ENCODE measurements at places on chromosomes 2 and 18.

GRCh38 chr2:105383432-105384166 is 15.3 kb downstream of the FHL2 start:
- DNase-seq: no peak

GRCh38 chr2:156565066-156565710 is 129.0 kb downstream of the GPD2 start:
- peak; percentile 98 for DNase-seq

DNA sequence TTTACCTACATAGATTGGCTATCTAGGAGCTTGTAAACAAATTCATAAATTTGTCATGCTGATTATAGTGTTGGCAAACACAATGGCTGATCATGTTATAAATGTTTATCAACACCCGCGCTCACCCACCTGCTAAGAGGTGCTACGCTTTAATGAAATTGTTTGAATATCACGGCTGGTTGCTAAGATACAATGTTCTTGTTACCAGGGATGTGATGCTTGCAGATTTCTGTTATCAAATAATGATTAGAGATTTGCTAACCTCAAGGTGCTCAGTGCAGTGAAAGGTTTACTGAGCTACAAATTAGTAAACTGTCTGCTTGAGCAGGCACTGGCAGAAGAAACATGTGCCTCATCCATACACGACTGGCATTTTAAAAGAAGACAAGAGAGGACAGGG is 160.0 kb upstream of the ZEB2 start:
- no peak for DNase-seq

DNA sequence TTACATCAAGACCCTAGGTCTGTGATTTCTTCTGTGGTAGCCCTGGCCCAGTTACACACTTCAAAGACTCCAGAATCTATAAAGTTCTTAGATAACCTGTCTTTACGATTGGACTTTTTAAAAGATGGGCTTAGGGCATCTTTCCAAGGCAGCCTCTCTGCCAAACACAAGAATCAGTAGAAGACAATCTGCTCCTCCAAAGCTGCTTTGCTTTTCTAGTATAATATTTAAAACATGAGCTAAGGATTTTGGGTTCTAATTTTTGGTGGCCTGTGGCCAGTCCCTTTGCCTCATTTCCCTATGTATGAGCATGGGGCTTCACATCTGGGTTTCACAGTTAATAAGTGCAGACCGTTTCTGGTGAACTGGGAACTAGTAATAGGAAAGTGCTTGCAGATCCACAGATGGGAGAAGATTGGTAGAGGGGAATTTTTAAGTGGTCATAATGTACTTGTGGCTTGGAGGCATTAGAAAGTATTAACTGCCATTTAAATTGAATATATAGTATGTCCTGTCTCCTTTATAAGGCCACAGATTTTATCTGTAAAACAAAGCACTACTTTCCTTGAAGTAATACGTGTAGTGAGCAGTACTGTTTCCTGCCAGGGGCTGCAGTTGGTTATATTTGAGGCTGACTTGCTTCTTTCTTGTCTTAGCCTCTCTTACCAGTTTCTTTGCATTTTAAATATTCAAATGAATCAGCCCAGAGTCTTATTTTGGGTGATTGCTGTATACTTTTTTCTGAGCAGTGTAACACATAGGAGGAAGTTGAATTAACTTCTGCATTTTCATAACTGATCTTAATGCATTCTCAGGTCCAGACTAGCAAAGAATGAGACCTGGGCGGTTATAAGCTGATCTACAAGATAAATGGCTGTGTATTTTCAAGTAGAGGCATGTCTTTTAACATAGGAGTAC is 1.5 kb downstream of the ARPC2 start:
- DNase-seq: no peak

DNA sequence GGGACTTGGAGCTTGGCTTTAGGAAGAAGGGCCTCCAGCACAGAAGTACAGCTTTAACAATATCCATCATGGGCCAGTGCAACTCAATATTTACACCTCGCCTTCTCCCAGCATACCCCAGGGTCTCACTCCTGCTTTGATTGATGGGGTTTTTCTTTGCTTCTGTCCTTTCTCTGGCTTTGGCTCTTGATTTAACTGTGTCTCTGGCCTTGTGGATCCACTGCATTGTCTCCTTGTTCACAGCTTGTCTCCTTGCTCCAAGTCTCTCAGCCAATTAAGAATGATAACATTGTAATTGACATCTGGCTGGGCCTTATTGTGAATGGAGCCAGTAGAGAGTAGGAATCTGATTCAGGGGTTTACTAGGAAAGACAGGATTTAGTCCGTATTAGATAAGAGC is 1019.5 kb downstream of the TMEM182 start:
- no peak for DNase-seq

- peak; percentile 74 for DNase-seq
These were observed 103.9 kb upstream of the UBE2E3 start for GRCh38 chr2:180876506-180876905.

DNA sequence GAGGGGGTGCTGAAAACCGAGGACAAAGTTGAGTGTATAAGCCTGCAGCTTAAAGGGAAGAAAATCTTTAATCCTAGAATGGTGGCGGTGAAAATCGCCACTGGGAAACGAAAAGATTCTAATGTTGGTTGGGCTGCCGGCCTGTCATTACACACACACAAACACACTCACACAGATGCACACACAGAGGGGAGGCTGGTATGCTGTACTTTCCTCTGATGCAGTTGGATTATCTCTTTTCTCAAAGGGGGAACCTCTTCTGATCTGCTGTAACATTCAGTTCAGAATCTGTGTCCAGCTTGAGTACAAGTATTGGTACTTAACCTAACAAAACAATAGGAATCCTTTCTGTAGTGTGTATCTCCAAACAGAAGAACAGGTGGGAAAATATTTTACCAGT is 39.0 kb downstream of the ANXA4 start:
- no peak for DNase-seq

GRCh38 chr2:133240491-133241223 is 327.6 kb downstream of the NCKAP5 start:
- no peak for DNase-seq

- DNase-seq: no peak
These were observed 815 bp downstream of the CEBPZ start for GRCh38 chr2:37230581-37230980.

DNA sequence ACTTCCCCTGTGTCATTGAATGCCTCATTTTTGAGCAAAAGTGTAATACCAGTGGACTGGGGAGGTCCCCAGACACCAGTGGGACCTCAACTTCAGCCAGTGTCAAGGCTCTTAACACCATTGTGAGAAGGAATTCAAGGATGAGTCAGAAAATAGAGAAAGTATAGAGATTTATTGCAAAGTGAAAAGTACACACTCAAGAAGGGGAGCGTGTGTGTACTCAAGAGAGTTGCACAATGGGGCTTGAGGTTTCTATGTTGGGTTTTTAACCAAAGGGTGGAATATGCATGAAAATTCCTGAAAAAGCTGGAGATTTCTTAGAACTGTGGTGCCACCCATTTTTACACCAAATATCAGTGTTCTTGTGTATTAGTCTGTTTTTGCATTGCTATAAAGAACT is 81.9 kb downstream of the ADCYAP1 start:
- DNase-seq: no peak

- DNase-seq: no peak
These were observed 411.6 kb upstream of the SLC14A2 start for GRCh38 chr18:45203677-45204076.
